ENCODE measurements at places on chromosomes 7 and 10.

GRCh38 chr10:132858121-132859081 is 72.5 kb upstream of the NKX6-2 start:
- DNase-seq: no peak

- no peak for DNase-seq
Measured at GRCh38 chr7:74289659-74290552, 699 bp downstream of the CLIP2 start.

GRCh38 chr10:26869528-26869927 is 8.8 kb upstream of the ABI1 start:
- peak; percentile 11 for DNase-seq

- no peak for DNase-seq
Measured at GRCh38 chr7:98651760-98652159, 34.7 kb downstream of the NPTX2 start.

- DNase-seq: no peak
Measured at GRCh38 chr7:101122933-101123702, 3.8 kb upstream of the SERPINE1 start.

GRCh38 chr10:33336582-33337325 is 2.3 kb upstream of the NRP1 start:
- no peak for DNase-seq

DNA sequence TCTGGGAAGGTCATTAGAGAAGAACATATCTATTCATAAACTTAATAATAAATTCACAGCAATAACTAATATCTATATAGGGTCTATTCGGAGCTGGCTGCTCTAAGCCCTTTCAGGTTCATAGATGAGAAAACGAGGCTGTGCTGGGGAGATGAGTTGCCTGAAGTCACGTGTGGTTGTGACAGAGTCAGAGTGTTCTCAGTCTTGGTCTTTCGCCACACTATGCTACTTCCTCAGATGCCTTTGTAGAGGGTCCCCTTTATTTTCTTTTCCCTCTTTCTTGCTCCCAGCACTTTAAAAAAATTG is 43.7 kb upstream of the FAM180A start:
- DNase-seq: no peak

DNA sequence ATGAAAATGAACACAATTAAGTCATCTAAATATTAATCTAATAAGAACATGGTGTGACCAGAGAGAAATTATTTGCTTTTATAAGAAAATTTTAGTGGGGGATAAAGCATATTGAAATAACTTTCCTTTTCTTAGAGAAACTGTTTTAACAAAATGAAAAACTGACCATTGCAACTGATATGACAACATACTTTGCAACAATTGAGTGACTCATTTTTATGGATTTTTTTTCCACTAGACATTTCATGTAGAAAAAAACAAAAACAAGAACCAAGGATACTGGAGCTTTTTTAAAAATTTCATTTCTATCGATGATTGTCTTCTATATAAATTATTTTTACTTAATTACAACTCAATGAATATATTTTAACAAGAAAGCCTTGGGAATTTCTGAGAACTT is 90.0 kb downstream of the C1GALT1 start:
- no peak for DNase-seq

DNA sequence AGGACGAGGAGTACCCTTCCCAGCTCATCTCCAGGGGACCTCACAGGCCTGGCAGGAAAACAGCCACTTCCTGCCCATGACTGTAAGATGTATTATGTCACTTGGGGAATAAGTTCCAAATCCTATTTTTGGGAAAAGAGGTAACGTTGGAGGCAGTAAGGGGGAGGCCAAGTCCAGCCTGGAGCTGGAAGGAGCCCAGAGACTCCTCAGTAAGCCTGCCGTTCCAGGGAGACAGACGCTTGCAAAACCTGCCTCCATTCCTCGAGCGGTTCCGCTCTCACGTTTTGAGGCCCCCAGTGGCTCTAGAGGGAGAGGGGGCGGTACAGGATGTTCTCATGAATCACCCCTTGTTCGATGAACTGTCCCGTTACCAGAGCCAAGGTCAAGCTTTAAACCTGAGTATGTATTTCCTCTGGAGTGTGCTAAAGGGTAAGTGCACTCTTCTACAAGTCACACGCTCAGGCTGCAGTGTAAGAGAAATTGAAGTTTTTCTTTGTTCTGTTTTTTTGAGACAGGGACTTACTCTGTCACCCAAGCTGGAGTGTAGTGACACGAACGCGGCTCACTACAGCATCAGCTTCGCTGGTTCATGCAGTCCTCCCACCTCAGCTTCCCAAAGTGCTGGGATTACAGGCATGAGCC is 45.5 kb upstream of the CYTH3 start:
- no peak for DNase-seq

DNA sequence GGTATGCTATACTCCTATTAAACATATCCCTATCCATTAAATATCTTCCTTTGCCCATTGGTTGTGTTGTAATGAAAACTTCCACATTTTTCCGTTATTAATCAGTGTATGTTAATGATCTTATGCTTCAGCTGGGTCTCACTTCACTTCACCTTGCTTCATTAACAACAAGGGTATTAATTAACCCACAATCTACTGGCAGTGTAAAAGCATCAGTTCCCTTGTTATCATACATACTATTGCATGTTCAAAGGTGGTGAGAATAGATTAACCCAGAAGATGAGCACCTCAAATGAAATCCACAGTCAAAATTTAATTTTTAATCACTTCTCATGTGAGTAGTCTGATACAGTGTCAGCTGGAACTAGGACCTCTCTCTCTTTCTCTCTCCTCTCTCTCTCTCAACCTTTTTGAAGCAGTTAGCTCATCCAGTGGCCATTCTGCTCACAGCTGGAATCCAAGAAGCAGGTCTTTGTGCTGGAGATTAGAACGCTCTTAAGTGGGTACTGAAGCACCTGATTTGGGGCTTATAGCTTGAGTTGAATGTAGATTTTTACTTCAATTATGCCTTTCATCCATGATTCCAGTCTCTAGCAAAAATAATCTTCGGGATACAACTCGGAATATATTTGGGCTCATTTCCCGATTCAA is 172.3 kb downstream of the RAPGEF5 start:
- DNase-seq: no peak

DNA sequence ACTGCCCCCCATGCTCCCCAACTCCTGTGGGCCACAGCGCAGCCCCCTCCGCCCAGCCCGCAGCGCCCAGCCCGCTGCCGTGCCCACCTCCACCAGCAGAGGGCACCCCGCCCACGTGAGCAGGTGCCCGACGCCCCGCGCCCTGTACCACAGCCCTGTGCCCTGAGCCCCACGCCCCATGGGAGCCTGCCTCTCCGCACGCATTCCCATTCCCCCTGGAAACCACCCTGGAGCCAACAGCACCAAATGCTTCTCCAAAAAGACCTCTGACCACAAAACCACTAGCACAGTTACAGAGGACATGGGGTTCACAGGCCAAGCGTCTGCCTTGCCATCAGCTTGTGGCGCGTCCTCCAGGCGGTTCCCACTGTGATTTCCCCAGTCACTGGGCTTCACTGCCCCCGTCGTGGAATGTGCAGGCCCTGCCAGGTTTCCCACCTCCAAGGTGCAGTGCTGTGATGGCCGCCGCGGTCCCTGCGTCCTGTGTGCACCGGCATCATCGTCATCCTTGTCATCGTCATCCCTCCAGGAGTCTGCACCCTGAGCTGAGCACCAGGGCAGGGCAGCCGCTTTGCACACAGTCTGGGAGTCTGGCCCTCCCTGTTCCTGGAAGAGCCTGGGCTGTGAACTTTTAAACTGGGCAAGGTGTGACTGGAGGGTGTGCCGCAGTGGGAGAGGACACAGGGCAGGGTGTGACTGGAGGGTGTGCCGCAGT is 61.7 kb downstream of the PWWP2B start:
- peak; percentile 66 for DNase-seq

DNA sequence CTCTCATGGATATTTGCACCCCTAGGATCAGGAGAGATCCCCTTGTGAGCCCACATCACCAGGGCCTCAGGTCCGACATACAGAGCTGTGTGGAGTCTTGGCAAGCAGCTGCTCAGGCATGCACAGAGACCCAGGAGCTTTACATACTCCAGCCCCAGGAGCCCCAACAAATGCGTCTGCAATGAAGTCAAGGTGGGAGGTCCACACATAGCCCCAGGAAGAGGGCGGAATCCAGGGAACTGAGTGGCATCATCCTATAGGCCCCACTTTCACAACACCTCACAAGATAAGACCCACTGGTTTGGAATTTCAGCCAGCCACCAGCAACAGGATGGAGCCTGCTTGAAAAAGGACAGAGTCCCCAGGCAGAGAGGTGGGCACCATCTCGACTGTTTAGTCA is 106.7 kb downstream of the LSMEM1 start:
- DNase-seq: no peak

- DNase-seq: no peak
Measured at GRCh38 chr7:34309116-34309515, 348.9 kb upstream of the NPSR1 start.

- no peak for DNase-seq
Measured at GRCh38 chr7:91043186-91043585, 221.0 kb upstream of the FZD1 start.

DNA sequence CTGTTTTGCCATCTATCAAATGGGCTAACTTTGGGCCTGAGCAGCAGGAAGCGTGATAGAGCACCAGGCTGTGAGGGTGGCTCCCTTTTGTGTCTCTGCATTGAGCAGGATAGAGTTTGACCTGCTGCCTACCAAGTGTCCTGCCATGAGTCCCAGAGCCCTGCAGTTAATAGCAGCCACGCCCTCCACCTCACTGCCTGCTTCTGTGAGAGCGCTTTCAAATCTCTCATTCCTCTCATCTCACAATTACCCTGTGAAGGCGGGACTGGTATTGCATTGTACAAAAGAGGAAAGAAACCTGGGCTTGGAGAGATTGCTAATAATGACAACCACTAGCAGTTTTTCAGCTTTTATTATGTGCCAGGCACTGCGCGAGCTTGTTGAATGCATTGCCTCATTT is 39.9 kb downstream of the UNC5B start:
- DNase-seq: no peak

DNA sequence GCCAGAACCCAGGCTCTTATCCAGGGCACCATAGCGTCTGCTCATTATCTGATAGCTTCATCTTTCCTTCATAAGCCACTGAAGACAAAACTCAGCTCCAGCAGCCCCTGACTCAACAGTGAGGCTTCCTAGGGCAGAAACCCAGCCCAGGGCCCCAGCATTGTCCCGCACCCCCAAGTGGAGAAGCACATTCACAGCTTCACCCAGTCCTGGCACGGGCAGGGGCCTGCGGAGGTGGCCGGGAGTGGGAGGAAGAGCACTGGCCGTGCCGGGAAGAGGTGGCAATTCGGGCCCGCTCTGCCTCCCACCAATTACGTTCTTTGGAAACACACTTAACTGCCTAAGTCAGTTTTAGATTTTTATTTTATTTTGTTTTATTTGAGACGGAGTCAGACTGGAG is 10.3 kb upstream of the CALML5 start:
- no peak for DNase-seq

DNA sequence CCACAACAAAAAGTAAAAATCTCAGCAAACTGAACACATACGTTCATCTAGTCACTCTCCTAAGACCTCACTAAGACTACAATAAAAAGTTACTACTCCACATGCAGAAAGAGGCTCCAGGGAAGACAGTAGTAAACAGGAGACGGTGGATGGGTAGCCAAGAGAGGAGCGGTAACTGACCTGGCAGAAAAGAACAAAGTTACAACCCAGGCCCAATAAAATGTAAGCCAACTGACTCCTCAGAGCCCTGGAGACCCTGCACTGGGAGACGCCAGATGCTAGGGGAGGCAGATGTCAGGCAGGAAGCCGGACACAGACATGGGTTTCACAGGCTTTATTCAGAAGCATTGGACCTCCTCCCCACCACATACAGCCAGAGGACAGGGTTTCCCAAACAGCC is 181.1 kb upstream of the NFE2L3 start:
- DNase-seq: no peak

DNA sequence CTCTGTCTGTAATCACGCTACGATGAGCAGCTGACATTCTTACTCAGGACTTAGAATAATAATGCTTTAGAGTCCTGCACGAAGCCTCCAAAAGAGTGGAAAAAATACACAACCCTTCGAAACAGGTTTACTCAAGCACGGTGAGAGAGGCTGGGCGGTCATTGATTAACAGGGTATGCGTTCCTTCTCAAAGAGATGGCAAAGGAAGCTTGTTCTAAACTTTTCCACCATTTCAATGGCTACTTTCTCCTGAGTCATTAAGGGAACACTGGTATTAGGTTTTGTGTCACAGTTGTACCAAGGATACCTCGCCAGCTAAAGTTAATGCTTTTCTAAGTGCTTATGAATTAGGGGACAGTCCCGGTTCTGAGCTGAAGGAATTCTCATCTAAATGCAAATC is 141.9 kb upstream of the RHEB start:
- no peak for DNase-seq

DNA sequence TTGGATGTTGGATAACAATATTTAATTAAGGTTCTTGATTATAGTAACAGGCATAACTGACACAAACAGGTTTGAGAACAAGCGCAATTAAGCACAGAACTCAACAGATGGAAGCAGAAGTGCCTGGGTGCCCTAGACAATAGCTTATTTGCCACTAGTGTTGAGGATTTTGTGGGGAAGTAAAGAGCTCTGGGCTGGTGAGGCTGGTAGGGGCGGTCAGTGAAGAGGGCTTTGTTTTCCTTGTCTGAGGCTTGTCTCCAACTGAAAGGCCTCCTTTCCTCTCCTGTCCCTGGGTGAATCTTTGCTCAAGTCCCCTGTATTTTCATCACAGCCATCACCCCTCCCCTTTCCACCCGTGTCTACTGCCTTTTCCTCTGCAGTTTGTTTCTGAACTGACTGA is 104.6 kb downstream of the KAT6B start:
- no peak for DNase-seq

DNA sequence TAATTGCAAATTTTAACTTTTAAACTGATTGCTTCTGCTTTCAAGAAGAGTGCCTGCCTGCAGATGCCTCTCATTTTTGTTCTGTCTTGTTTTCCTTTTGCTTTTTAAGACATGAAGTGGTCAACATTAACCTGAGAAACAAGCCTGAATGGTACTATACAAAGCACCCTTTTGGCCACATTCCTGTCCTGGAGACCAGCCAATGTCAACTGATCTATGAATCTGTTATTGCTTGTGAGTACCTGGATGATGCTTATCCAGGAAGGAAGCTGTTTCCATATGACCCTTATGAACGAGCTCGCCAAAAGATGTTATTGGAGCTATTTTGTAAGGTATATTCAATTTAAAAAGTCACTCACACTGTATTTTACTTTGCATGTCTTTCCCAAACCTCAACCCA is 8.8 kb downstream of the GSTO2 start:
- DNase-seq: no peak

DNA sequence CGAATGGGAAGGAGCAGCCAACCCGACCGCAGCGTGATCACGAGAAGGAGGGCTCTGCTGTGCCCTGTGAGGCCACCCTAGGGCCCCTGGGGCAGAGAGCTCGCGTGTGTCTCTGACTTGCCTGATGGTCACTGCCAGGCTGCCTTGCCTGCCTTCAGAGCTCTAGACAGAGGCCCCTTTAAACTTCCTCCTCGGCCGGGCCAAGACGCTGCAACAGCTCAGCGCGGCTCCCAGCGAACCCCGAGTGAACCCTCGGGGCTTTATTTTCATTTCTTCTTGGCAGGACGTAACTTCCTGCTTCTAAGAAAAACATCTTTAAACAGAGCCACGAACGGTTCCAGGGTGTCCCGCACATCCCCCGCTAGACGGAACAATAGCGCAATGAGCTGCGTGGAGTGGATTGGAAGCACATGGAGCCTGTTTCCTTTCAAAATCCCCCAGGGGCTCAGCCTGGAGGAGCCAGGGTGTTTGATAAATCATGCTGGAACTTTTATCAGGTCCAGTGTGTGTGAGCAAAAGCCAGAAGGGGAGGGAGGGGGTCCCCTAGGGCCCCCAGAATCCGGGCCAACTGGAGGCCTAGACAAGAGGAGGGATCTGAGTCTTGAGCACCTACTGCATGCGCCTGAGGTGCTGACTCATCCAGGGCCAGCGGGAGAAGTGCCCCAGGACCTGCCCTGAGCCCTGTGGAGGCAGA is 134.1 kb upstream of the GDF10 start:
- DNase-seq: peak; percentile 30

Data from stimulated activated CD4-positive, alpha-beta T cell treated with anti-CD3 and anti-CD28 coated beads, Interleukin-4, amount 100 ng/mL, for 24 hours (primary cell).